ENCODE measurements at places on chromosomes 3 and 15.
A peak's percentile ranks its signal among the peaks of the same experiment; 100 is the strongest.

GRCh38 chr3:32180141-32180784 is 58.2 kb upstream of the CMTM8 start:
- DNase-seq, result no peak
- no peak overlapping the region for H3K4me3 ChIP-seq
- H3K27me3 ChIP-seq, result peaks cover 8% of the 10 kb centered on the region
- no peak overlapping the region for H3K27ac ChIP-seq
- no peaks in the 10 kb centered on the region for H3K36me3 ChIP-seq
- H3K4me1 ChIP-seq, result peaks cover 28% of the 10 kb centered on the region

DNA sequence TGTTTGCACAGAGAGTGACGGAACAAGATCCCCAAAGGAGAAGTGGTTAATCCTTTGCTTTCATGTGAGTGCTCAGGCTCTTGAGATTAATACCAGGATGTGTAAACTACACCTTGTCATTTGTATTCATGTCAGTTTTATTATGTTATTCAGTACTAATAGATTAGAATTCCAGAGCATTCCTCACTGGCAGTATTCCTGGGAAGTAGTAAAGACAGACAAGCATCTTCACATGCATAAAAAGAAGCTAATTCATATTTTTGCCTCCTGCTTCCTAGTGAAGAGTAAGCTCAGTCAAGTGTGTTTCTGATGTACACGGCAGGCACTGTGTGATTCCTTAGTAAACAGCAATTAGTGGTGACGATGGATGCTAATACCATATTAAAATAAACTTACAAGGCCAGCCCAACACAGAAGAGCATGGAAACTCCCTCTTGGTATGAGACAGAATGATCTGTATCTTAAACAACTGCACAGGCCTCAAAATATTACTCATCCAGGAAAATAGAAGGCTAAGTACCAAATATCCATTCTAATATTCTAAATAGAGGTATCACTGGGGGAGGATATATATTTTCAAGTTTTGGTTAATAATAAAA is 336.8 kb upstream of the MCTP2 start:
- H3K36me3 ChIP-seq, result no peaks in the 10 kb centered on the region
- no peaks in the 10 kb centered on the region for H3K4me1 ChIP-seq
- no peak overlapping the region for H3K27ac ChIP-seq
- H3K27me3 ChIP-seq, result no peaks in the 10 kb centered on the region

DNA sequence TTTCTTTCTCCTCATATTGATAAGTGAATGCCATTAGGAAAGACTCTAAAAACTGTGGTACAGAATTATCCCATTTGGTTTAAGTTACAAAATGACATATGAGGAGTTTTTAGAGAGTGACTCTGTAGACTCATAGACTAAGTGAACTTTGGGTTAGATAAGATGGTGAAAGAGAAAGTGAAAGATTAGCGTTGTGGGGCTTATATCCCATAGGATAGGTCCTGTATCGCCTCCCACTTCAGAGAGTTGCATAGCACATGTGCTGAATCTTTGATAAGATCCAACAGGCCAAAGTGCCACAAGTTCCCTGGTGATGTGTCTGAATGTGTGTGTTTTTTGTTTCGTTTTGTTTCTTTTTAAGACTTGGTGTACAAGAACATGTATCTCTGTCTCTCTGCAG is 666.9 kb downstream of the MECOM start:
- DNase-seq, result no peak
- H3K27ac ChIP-seq, result no peak overlapping the region
- H3K36me3 ChIP-seq, result no peaks in the 10 kb centered on the region
- no peaks in the 10 kb centered on the region for H3K27me3 ChIP-seq
- no peaks in the 10 kb centered on the region for H3K4me1 ChIP-seq

DNA sequence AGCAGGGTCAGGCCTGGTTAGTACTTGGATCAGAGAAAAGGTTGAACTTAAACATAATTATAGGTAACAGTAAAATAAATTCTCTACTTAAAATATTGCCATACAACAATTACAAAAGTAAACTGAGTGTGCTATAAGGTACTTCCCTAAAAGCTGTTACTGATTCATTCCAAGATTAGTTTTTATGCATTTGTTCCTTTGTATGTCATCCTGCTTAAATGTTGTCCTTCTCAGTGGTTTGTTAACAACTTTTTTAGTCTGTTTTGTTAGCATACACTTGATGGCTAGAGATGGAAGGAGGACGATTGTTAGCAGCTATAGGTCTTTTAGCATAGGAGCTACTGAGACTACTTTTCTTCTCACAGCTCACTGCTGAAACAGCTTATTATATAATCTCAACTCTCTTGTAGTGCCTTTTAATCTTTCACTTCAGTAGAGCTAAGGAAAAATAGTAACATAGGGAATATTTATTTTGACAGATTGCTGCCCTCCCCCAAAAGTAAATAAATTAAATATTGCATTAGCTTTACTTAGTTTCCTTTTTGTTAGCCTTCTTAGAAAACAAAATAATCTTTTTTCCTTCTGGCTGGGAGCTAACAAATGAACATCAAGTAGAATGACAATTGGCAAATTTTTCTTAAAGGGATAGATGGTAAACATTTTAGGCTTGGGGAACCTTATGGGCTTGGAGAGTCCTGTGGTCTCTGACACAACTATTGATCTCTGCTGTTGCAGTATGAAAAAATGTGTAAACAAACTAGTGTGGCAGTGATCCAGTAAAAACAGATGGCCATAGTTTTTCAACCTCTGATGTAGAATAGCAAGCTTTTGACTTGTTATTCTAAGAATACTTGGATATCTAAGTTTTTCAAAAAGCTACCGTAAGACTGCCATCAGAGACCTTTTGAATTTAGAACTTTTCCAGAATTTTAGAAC is 39.5 kb downstream of the USP8 start:
- H3K27ac ChIP-seq, result peak overlapping the region; percentile 88
- H3K36me3 ChIP-seq, result peaks cover 53% of the 10 kb centered on the region
- H3K27me3 ChIP-seq, result no peaks in the 10 kb centered on the region
- H3K4me1 ChIP-seq, result peaks cover 15% of the 10 kb centered on the region
- no peak for DNase-seq
- H3K4me3 ChIP-seq, result no peak overlapping the region

GRCh38 chr3:13235079-13235478 is 161.8 kb upstream of the IQSEC1 start:
- H3K36me3 ChIP-seq, result no peaks in the 10 kb centered on the region
- peak overlapping the region; percentile 30 for H3K4me3 ChIP-seq
- peaks cover 41% of the 10 kb centered on the region for H3K4me1 ChIP-seq
- H3K27me3 ChIP-seq, result peaks cover 20% of the 10 kb centered on the region
- no peak overlapping the region for H3K27ac ChIP-seq

DNA sequence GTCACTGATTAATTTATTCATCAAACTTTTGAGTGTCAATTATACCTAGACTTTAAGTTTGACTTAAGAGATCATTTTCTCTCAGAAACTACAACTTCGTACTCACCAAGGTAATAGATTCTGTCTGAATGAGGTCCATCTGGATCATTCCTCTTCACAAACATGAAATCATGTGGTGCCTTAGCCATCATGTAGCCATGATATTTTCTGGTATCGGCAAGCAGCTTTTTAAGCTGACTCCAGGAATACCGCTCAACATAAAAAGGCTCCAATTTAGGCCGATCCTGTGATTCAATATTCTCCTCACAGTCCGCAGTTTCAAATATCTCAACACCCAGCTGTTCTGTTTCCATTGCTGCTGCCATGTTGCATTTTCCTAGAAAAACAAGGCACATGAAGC is 5.3 kb downstream of the DPP8 start:
- peaks cover 32% of the 10 kb centered on the region for H3K4me1 ChIP-seq
- no peak overlapping the region for H3K4me3 ChIP-seq
- no peak for DNase-seq
- peaks cover 17% of the 10 kb centered on the region for H3K36me3 ChIP-seq

DNA sequence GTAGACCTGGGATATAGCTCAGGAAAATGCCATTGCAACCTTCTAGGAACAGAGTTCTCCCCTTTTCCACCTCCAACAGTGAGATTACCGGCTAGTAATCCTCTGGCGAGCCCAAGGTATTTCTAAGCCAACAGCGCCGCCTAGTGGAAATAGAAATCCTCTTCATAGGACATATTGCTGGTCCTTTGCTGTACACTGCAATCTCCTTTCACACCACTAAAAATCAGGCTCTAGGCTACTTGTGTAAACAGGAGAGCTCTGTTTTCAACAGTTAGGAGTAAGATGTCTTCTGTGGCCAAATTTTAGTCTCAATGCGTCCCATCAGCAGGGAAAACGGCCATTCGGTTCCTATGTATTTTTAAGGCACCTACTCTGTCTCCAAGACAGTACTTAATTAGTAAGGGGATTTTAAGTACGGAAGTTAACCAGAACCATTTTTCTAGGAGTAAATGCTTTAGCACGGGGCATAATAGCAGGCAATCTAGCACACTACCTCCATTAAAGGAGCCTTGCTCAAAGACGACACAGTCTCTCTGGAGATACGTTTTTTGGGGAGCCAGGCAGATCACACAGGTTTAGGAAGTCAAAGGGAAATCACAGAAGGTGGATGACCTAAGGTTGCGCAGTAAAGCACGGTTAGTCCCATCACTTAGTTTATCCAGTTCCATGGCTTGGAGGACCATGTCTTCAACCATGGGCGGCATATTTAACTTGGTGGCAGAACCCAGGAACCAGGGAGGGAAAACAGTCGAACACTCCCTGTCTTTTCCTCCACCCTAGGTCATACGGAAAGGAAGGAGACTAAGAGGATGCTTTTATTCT is 43.8 kb downstream of the NCEH1 start:
- H3K4me3 ChIP-seq, result no peak overlapping the region
- peaks cover 8% of the 10 kb centered on the region for H3K4me1 ChIP-seq
- peak; percentile 29 for DNase-seq
- H3K27ac ChIP-seq, result no peak overlapping the region

GRCh38 chr3:89635137-89635536 is 527.7 kb downstream of the EPHA3 start:
- DNase-seq, result no peak
- no peak overlapping the region for H3K27ac ChIP-seq
- H3K4me1 ChIP-seq, result no peaks in the 10 kb centered on the region
- H3K4me3 ChIP-seq, result no peak overlapping the region
- H3K36me3 ChIP-seq, result no peaks in the 10 kb centered on the region
- H3K27me3 ChIP-seq, result no peaks in the 10 kb centered on the region

DNA sequence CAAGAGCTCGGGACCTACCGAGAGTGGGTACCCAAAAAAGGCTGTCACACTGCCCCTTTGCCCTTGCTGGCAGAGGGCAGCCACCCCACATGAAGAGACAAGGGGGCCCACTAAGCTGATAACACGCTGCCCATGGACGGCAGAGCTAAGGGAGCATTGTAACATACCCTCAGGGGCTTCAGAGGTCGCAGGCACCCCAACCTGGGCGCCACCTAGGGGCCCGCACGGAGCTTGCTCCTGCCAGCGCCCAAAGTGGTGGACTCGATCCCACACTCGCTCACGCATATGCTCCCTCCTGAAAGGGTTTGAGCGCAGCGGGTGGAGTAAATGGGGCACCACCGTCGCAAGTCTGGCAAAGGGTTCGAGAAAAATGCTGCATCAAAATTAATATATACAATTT is 975.4 kb downstream of the ZPLD1 start:
- no peak overlapping the region for H3K27ac ChIP-seq
- H3K36me3 ChIP-seq, result no peaks in the 10 kb centered on the region
- no peak overlapping the region for H3K4me3 ChIP-seq
- DNase-seq, result no peak
- H3K27me3 ChIP-seq, result no peaks in the 10 kb centered on the region

DNA sequence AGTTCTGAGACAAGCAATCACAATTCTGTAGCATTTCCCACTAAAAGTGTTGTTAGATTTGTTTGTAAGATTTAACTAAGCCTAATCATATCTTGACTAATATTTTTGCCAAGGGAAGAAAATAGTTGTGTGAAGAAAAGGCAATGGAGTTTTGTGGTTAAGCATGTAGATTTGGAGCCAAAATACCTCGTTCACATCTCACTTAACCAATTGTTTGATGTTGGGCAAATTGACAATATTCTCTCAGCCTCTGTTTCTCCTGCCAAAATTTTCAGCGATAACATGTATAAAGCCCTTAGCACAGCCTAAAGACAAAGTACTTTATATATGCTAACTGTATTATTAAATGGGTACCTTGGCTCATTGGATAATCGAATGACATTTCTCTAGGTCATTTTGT is 20.5 kb upstream of the CDIN1 start:
- no peaks in the 10 kb centered on the region for H3K36me3 ChIP-seq
- no peak for DNase-seq

DNA sequence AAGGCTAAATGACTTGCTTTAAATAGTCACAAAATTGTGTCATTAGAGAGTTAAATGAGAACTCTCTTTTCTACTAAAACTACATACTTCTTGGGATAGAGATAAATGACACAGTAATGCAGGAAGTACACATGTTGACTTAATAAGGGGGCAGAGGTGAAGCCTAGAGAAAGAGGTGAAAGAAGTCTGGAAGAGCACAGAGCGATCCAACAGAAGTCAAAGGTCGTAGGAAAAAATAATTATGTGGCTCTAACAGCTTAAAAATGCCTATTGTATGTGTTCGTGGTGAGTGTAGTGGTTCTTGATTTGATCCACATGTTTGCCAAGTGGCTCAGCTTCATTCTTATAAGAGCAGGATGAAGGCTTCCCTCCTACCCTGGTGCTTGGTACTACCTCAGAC is 61.7 kb downstream of the TMEM212 start:
- DNase-seq, result no peak
- peaks cover 6% of the 10 kb centered on the region for H3K27me3 ChIP-seq
- no peaks in the 10 kb centered on the region for H3K36me3 ChIP-seq
- H3K4me1 ChIP-seq, result no peaks in the 10 kb centered on the region

GRCh38 chr3:159872374-159873109 is 116.1 kb upstream of the IL12A start:
- H3K36me3 ChIP-seq, result no peaks in the 10 kb centered on the region
- peaks cover 6% of the 10 kb centered on the region for H3K4me1 ChIP-seq

GRCh38 chr3:64584179-64584578 is 103.6 kb downstream of the ADAMTS9 start:
- H3K27ac ChIP-seq, result no peak overlapping the region
- no peaks in the 10 kb centered on the region for H3K36me3 ChIP-seq
- no peaks in the 10 kb centered on the region for H3K4me1 ChIP-seq
- no peaks in the 10 kb centered on the region for H3K27me3 ChIP-seq

DNA sequence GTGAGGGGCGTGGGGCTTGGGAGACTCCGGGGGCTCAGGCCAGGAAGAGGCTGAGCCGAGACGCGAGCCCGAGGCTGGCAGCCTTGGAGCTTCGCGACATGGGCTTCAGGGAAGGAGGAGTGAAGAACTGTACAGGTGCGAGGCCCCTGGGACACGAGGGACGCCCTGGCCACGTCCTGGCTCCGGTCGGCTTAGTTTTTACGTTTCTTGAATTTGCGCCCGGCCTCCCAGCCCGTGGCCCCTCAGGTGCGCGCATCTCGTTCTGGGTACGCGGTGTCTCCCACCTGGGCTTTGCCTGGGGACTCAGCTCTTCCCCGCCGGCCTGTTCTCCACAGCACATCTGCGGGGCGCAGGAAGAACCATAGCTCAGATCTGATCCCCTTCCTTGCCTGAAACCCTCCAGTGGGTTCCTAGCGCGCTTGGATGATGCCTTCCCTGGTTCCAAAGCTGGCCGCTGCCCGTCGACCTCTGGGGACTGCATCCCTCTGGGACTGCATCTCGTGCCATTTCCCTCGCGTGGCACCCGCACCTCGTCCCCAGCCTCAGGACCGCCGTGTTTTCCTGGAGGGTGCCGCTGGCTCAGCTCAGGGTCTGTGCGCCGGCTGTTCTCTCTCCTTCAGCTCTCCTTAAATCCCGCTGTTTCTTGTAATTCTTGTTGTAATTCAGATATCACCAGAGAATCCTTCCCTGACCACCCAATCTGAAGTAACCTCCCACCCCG is 614 bp downstream of the CHCHD6 start:
- H3K27ac ChIP-seq, result peak overlapping the region; percentile 37
- peaks cover 20% of the 10 kb centered on the region for H3K4me1 ChIP-seq
- H3K36me3 ChIP-seq, result peaks cover 5% of the 10 kb centered on the region
- H3K27me3 ChIP-seq, result peaks cover 15% of the 10 kb centered on the region

- no peaks in the 10 kb centered on the region for H3K4me1 ChIP-seq
- H3K27me3 ChIP-seq, result no peaks in the 10 kb centered on the region
- no peak overlapping the region for H3K4me3 ChIP-seq
- no peaks in the 10 kb centered on the region for H3K36me3 ChIP-seq
- DNase-seq, result no peak
Measured at GRCh38 chr15:62758126-62758951, 284.2 kb upstream of the TPM1 start.

All from stimulated activated naive B cell treated with anti-CD40 and anti-IgM and Interleukin-4, amounts not matched to agents 10 μg/mL and 1 μg/mL and 100 μg/mL, for 72 hours (primary cell).